ENCODE measurements at places on chromosomes 1 and 21.

GRCh38 chr1:90781534-90781933, 64.4 kb upstream of the BARHL2 start:
- no peak for DNase-seq

DNA sequence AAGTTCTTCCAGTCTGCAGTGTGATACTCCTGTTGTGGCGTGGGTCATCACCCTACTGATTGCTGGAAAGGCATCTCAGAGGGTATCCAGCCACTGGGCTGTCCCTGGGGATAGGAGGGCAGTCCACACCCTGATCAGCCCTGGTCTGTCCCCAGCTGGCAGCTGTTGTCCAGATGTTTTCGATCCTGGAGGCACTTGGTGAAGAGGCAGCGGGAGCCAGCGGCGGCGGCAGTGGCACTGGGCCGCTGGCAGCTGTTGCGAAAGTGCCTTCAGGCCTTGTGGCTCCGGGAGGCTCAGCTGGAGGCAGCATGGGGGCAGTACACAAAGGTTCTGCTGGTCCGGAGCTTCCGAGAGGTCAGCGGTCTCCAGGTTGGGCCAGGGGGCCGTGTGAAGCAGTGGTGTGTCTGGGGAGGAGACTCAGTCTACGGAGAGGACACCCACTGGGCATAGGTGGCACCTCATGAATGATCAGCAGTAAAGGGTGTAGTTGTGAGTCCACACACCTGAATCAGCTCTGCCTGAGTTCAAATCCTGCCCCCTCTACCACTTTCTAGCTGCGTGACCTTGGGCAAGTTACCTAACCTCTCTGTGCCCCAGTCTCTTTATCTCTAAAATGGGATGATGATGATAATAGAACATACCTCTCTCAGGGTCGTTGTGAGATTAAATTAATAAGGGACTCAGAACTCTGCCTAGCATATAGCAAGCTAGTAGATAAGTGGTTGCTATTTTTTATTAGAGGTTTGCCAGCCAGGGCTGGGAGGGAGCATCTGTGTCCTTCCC, 6.1 kb downstream of the C1orf167 start:
- DNase-seq: no peak

DNA sequence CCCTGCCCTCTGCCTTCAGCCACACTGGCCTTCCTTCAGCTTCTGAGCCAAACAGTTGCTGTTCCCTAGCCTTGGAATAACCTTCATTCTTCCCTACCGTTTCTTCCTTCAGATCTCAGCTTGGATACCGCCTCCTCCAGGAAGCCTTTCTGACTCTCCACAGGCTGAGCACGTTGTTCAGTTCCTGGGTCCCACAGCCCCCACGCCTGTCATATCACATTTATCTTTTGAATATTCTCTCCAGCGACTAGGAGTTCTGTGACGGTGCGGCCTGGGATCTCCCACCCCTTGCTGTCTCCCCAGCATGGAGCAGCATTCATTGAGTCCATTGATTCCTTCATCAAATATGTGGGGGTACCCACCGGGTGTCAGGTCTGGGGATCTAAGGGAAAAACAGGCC, 39.2 kb downstream of the EPHA2 start:
- no peak for DNase-seq

DNA sequence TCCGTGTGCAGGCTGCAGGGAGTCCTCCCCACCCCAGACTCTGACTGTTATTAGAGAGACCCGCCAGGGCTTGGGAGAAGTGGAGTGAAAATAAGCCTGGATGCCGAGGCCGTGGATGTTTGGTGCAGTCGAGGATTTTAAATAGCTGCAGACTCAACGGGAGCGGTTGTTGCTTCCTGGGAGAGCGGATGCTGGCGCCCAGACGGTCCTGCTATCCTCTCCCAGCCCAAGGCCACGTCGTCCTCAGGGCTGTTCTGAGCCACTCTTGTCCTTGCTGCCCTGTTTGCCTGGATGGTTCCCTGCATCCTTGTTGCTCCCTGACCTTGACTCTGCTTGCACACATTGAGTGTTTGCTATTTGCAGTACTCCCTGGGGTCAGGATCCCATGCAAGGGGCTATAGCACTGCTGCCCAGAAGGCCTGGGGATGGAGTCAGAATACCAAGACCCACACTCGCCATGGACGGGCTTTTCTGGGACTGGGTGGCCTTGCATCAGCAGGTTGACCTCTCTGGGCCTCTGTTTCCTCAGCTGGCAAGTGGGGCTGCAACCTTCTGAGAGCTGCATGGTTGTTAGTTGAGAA, 205.3 kb upstream of the C1orf174 start:
- DNase-seq: no peak

- DNase-seq: no peak
Observed at GRCh38 chr1:157098519-157098918, 1.1 kb downstream of the ETV3L start.

DNA sequence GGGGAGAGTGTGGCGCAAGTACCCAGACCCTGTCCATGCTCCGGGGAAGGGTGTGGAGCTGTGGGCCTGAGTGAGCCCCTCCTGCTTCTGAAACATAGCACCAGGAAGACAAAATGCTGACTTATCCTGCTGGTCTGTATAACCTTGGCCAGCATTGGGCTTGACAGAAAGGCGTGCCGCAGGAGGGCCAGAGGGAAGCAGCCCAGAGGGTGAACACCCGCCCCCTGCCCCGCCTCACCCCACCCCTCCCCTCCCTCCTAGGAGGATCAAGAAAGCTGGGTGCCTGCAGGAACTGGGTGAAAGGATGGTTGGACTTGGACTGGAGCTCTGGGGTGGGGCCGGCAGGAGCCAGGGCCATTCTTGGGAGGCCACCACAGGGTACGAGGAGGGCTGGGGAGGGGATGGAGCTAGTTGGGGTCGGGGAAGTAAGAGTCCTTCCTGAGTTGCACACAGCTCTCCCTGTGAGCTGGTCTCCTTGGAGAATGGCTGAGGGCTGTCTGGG, 27.1 kb downstream of the PTPRF start:
- DNase-seq: no peak

DNA sequence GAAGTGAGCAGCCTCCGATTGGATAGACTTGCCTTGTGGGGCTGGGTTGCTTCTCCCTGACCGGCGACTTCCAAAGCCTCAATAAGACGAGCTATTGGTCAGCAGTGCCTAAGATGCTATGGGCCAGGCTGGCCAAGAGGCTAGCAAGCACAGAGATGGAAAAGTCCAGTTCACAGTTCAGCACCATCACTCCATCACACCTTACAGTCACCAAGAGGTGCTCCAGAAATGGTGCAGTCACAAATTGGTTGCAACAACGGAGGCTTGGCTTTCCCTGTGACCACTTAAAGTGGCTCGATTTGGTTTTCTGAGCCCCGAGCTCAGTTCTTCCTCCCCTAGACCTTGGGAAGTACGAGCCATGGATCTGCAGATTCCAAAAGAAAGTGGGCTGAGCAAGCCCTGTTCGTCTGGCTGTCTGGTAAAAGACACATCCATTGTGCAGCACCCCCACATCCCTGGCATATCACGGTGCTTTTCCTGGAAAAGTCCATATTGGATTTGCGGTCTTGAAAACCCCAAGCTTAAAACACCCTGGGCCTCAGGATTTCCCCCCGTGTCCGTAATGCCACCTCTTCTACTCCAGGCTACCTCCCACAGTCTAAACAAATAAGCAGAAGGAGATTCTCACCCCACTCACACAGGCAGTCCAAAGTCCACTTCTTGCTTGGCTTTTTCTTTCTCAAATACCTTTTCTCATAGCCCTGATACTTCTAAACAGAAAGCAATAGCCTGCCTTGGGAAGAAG, 1.3 kb downstream of the SLAMF1 start:
- DNase-seq: no peak

GRCh38 chr1:203280061-203280460, 25.3 kb upstream of the BTG2 start:
- no peak for DNase-seq

- no peak for DNase-seq
Observed at GRCh38 chr1:164805399-164805798, 246.4 kb downstream of the PBX1 start.

- DNase-seq: no peak
Observed at GRCh38 chr1:42176902-42177519, 12.5 kb upstream of the GUCA2A start.

GRCh38 chr1:183533617-183534174, 56.6 kb downstream of the NCF2 start:
- DNase-seq: no peak

DNA sequence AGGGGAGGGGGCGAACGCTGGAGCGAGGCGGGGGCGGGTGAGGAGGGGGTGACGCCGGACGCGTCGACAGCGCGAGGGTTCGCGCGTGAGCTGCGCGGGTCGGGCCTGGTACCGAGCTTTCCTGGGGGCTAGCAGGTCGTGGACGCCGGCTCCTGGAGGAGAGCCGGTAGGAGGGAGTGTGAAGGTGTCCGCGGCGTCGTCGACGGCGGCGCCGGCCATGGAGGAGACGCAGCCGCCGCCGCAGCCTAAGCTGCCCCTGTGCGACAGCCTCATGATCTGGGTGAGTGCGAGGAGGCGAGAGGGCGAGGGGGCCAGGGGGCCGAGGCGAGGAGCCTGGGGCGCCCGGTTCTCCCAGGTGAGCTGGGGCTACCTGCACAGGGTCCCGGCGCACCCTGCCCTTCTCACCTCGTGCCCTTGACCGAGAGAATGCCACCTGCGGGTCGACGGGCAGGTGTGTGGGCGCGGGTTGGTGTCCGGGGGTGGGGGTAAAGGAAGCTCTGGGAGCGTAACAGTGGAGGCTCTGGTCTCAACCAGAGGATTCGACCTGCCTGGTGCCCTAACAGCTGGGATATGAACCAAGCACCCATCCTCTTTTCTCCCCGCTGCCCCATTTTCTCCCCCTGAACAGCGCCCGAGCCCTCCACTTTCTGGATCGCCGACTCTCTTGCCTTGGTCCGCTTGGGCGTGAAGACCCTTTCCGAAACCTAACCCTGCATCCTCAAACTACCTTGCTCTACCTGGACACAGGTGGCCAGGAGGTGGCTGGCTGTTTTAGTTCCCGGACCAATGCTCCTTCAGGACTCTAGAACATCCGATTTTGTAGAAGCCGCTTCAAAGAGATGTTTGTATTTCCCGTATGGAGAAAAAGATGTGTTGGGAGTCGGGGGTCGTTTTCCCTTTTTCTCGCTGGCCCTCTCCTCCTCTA, at the start of gene HOOK1:
Gene HOOK1, plus strand, starts transcription at position 49 of the 925 bp plus-strand sequence. Its CDS starts 169 bp downstream, at position 218.
- DNase-seq: no peak

GRCh38 chr1:25063591-25064416, 133.7 kb upstream of the RUNX3 start:
- DNase-seq: no peak

DNA sequence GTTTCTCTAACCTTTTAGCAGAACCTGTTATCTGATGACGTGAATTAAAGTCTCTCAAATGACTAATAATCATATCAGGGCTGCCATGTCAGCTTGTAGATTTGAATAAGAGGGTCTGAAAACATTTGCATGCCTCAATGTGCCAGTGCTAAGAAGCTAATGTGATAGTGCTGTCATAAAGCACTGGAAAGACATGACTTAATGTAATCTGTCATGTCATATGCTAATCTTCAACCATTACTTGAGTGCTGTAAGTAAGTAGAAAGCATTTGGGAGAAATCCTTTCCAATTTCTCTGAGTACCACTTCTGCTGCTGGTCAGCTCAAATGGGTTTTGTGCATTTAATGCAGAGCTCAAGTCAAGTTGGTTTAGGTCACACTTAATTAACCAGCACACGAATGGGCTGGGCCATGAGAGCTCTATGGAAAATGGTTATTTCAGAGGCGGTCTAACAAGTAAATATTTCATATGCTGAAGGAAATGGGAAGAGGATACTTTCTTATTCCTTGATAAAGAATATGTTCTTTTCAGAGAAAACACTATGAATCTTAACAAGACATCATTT, 609.2 kb downstream of the LMO4 start:
- DNase-seq: no peak

- no peak for DNase-seq
Observed at GRCh38 chr21:14284481-14284880, 68.5 kb downstream of the RBM11 start.

- DNase-seq: no peak
Observed at GRCh38 chr1:236952246-236953003, 51.8 kb downstream of the MT1HL1 start.

DNA sequence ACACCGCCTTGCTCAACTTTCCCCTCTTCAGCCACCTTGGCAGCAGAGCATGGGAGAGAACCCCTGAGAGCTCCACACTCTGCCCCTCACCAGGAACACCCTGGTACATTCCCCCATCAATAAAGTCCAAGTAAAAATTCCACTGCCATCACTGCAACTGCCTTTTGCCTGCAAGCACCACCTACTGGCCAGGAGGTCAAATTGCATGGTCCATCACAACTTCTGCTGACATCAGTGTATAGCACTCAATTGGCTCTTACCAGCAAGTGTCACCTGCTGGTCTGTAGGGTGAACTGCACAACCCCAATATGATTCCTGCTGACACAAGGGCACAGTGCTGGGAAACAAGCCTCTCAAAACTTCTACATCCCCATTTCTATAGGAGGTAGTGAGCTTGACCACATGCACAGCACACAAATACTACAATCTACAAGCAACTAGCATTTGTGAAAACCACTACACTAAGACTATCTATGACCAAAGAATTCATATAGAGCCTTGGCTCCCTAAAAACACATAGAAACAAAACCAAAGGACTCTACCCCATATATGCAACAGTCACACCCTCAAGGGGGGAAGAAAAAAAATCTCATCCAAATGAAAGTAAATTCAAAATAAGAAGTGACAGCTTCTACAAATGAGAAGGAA, 69.2 kb downstream of the FASLG start:
- DNase-seq: no peak

DNA sequence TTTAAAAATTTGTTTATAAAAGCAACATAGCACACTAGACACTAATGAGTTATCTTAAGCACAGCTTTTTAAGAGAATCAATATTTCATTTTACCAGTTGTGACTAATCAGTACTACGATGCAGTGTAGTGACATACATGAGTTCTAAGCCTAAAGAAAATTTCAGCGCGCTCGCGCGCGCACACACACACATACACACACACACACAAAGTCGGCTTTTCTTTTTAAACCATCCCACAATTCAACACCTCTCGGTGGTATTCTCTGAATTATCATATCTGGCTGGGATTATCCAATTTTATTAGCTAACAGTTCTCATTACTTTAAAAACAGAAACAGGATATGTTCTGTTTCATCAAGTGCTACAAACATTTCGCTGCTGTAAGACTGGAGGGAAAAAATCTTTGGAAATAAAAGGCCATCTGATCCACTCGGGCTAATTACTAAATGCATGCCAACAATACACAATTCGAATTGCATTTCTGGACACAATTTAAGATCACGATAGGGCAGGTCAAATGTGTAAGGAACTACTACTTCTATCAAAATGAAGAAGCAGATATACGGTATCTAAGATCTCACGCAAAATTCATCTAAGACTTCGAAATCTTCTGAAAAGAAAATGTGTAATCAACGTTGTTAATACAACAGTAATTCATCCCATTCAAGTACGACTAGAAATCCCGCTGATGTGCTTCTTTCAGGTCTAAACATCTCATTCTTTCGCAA, 1.2 kb downstream of the TUT4 start:
- no peak for DNase-seq

DNA sequence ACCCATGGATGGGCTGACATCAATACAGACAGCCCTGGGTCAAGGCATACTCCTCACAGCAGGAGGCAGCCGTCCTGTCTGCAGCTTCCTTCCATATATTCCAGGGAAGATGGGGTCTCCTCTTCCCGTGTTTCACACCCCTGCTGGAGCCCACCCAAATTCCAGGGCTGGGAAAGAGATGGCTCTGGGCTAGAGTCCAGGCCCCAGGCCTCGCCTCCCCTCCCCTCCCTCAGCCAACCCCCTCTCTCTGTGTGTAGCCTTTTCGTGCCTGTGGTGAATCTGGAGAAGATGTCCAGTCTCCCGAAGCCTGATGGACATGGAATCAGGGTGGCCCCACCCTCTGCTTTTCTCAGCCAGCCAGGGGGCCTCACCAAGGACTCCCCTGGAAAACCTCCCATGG, 3.6 kb downstream of the ATXN7L2 start:
- no peak for DNase-seq

GRCh38 chr1:156750191-156750672, 1.2 kb downstream of the HDGF start:
- no peak for DNase-seq

Measured in amniotic stem cell (primary cell).